Heart right ventricle (tissue), 16 donors: ENCODE measurements at places on chromosomes 4 and X.

DNA sequence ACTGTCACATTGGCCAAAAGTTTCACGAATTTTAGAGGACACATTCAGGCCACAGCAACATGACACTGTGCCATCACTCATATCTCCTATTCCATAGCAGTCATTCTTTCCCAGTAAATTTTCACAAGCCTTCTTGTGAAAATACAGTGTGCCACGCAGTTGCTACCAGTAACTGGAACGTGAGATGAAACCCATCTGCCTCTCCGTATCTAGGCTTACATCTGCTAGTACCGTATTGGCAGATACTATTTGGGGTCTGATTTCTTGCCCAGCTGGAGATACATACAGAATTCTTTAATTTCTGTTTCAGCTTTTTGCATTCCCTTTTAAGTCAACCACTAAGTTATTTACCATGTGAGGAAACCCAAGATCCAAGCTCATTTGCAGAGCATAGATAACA lies 8.7 kb upstream of the FAM241A start:
- DNase-seq: no peak

GRCh38 chr4:55345054-55345453 lies 988 bp upstream of the SRD5A3 start:
- no peak for DNase-seq

GRCh38 chr4:147821555-147821954 lies 89.7 kb downstream of the ARHGAP10 start:
- DNase-seq: no peak

DNA sequence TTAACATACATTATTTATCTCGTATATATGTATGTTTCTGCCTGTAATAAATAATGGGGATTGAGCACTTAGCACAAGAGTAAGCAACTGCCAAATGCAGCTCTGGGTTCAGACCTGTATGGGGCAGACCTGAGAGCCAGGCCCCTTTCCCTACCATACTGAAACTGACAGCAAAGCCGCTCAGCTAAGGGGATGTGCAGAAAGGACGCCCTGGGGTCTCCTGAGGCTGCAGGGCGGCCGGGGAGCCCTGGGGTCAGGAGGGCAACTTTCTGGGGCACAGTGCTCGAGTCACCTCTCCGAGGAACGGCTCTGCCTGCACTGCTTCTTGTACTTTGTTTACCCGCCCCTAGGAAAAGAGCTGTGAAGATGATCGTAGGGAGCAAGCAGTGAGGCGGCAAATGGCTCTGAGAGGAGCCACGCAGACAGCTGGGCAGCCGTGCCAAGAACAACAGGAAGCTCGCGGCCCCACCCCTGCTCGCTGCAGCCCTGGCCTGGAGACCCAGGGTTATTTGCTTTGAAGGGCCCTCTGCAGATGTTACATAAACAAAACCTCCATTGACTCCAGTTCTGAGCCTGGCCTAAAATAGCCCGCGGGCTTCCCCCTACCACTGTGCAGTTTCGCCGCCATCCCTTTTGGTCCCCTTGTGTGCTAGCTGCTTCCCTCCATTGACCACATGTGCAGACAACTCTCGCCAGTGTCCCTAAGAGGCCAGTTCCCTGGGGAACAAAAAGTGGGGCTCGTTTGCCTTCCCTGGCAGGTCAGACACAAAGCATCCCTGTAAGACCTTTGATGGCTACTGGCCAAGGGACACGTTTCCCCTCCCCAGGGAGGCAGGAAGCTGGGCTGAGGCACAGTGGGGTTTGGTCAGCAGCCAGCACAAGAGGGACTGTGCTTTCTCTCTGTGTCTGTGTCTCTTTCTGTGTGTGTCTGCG lies 111.3 kb upstream of the LNX1 start:
- peak; percentile 87 for DNase-seq

DNA sequence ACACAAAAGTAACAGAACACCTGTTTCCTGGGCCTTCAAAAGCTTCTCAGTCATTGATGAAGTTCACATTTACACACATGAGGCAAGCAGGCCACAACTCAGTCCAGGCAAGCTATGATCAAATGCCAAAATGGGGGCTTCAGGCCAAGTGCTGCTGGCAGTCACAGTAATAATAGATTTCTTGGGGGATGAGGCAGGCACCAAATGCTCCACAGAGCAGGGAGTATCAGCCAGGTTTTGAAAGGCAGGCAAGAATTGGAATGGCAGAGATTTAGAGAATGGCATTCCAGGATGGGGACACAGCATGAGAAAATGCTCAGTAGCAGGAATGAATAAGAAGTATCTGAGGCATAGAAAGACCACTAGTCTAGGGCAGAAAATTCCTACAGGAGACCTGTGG lies 52.8 kb downstream of the GRIA3 start:
- DNase-seq: no peak

GRCh38 chr4:73902038-73902637 lies 32.9 kb downstream of the CXCL1 start:
- no peak for DNase-seq
